ENCODE measurements at places on chromosomes 3 and 15.

GRCh38 chr3:60304112-60304511, 947.1 kb downstream of the FHIT start:
- DNase-seq: no peak

- DNase-seq: no peak
Observed at GRCh38 chr3:46853441-46854415, 9.5 kb downstream of the MYL3 start.

GRCh38 chr15:82060817-82061216, 15.0 kb upstream of the MEX3B start:
- DNase-seq: no peak

GRCh38 chr15:95979286-95979685, 351.2 kb upstream of the NR2F2 start:
- no peak for DNase-seq

GRCh38 chr15:68382286-68383007, 49.5 kb downstream of the ITGA11 start:
- no peak for DNase-seq

DNA sequence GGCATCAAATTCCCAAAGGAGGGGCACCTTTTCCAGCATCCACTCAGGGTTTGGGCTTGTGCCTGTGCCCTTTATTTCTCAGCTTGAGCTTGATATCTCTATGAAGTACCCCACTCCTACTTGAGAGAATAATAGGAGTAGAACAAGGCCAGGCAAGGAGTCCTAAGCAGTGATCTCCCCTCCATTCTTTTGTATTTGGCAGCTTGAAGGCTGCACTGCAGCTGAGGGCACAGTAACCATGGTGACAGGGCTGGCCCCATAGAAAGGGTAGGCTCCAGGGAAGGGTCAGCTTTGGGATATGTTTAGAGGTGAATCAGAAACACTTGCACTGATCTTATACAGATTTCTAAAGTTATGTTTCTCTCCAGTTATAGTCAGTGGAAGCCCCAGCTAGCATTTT, 145.4 kb upstream of the SLC24A5 start:
- no peak for DNase-seq

DNA sequence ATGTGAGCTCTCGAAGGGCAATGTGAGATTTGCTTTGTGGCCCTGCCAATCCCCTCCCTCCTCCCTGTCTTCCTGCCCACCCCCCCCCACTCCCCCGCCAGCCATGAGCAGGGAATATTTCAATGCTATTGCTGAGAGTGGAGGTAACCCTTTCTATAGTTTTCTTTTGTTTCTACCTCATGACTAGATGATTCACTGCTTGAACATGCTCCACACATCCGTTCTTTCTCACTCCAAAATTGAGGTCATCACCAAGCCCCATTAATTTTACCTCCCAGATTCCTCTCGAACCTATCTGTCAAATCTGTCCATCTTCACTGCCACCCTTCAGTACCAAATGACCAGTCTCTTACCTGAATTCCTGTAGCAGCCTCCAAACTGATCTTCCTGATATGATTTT, 12.2 kb downstream of the ZNF774 start:
- DNase-seq: no peak

DNA sequence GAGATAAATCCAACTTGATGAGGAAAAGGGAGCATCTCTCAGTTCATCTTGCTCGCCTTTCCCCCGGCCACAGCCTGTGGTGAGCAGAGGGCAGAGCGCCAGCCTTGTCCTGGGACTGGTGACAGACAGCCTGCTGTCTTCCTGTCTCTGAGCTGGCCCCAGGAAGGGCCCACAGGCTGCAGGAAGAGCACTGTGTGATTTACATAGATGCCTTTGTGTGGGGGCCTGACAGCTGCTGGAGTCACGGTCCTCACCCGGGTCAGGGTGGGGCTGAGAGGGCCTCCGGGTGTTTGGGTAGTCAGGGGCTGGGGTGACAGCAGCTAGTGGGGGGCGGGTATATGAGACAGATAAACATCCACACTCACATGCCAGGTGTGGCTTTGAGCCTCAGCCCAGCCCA, 29.3 kb downstream of the PLA2G4D start:
- DNase-seq: no peak

DNA sequence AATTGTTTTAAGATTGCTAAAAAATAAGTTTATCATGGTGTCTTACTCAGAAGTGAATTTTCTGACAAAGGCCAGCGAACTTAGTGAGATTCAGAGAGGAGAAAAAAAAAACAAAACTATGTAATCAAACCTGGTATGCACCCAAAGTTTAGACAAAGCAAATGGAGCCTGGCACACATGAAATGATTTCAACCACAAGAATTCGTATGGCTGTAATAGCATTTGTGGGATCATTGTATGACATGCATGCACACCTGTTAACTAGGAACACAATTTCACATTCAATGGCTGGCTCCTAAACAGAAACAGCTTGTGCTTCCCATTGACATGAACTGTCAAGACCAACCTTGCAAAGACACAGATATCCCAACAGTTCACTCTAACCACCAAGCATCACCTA, 94.6 kb downstream of the ZIC4 start:
- DNase-seq: no peak

DNA sequence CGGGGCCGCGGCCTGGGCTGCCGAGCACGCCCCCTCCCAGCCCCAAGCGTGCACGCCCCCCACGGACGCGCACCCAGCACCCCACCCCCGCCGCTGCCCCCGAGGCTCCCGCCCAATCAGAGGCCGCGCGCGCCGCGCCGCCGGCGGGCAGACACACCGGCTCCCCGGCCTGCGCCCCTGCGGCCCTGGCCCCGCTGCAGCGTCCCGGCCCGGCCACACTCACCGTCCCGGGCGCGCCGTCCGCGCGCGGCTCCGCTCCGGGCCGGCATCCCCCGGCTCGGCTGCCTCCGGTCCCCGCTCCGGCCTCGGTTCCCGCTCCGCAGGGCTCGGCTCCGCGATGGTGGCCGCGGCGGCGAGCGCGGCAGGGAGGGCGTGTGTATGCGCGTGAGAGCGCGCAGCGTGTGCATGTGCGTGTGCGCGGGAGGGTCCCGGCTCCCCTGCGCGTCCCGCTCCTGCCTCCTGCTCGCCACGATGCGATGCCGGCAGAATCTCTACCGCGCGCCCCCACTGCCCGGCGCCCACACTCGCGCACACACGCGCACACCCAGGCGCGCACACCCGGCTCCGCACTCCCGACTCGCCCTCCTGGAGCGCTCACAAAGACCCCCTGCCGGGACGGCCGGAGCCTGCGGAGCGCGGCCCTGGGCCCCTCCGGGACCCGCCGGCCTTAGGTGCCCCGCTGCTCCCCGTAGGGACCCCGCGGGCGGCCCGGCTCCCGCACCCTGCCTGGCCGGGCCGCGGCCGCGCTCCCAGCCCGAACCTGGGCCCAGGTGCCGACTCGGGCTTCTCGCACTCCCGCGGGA, 186.5 kb upstream of the LINGO1 start:
- no peak for DNase-seq

DNA sequence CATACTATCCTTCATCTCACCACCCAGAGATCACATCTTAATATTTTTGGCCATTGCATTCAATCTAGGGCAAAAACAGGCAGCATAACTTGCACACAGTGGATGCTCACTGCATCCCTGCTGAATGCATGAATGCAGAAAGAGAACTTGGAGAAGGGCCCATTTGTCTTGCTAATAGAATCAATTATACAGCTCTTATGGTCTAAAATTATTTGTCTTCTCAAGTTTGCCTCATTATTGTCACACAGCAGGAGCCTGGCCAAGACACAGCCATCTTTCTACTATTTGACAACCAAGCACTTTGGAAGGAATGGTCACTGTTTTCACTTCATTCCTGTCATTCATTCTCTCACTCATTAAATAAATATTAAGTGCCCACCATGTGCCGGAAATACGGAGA, 1.2 kb upstream of the ARHGEF26 start:
- DNase-seq: no peak

- DNase-seq: no peak
Observed at GRCh38 chr3:129196601-129197000, 12.9 kb upstream of the CNBP start.

GRCh38 chr3:99602183-99602582, 36.2 kb upstream of the COL8A1 start:
- no peak for DNase-seq

GRCh38 chr3:131608296-131608695, 105.5 kb upstream of the MRPL3 start:
- DNase-seq: no peak

DNA sequence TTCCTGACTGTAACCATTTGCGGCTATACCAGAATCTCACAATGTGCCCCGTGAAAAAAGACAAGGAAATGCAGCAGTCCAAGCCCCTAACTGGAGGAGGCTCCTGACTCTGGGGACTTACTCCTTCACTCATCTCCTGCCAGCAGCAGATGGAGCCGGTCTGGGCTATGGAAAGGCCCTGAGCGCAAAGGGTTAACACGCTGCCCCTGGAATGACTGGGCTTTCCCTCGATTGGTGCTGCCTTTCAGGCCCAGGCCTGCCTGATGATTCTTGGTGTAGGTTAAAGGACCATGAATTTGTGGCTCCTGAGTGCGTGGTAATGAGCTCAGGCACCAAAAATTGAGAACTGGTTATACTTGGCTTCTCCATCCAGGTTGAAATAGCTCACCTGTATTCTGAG, 42.3 kb upstream of the GALNT15 start:
- DNase-seq: no peak

DNA sequence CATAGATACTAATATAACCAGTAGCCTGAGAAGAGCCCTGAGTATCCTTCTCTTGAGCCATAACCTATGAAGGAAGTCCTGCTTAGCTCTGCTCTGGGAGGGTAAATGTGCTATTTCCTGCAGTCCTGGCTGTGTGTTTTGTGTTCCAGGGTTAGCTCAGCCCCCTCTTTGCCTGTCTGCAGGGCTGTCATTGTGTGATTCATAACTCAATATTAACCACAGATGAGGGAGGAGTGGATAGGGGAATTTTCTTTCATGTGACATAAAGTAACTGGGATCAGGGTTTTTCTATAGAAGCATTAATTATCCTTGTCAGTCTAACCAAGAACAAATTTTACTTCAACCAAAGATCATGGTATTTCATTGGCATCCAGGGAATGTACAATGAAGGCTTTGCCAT, 183.3 kb upstream of the ZBTB20 start:
- no peak for DNase-seq

DNA sequence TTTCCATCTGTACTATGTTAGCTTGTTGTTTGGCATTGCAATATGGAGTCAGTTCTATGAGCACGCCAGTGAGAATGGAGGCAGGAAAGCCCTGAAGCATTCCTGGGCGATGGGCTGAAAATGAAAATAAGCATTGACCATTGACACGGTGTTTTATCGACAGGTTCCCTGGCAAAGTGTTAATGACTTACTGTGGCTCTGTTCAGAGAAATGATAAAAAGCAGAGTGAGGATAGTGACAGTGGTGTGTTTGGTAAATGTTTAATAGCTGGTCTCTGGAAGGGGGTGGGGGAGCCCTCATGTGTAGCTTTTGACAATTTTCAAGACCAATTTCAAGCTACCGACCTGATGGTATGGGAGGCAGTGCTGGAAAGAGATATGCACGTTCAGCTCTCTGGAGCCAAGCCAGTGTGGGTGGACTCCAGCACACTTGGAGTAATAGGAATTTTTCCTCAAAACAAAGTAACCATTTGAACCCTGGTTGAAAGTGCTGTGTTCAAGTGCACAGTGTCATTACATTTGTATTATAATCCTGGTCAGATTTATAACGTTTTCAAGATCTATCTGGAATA, 341.7 kb upstream of the ROBO2 start:
- DNase-seq: no peak
